ENCODE measurements at places on chromosomes 11 and 22.

DNA sequence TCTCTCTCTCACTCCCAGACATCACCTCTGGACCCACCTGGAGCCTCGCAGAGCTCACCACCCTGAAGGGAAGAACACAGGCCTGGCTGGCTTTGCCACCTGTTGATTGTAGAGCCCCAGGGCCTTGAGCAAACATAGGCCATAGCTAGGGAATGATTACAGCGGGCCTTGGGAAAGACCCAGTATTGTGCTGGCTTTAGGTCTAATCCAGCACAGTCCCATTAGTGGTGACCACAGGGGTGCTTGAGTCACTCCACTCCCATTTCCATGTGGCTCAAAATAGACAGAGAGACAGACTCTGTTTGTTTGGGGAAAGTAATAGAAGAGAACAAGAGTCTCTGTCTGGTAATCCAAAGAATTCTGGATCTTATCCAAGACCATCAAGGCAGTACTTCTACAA is 42.7 kb upstream of the FAM181B start:
- DNase-seq: no peak

DNA sequence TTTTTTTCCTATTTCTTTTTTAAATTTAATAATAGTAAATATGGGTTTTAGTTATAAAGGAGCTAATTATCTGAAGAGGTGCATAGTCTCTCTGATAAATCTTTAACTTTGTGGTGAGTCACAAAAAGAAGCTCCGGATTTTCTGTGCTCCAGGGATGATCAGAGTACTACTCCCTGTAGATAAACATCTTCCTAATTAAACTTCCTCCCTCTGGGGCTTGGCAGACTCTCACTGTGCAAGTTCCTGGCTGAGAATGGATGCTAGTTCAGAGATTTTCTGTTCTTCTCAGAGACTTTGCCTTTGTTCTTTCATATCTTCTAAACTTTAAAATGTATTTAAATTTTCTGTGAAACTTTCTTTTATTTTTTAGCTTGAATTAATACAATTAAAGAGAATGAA is at the start of gene OR10G7:
OR10G7 (minus strand) TSS at position 72 of the 400 bp plus-strand sequence. CDS start 2,324 bp downstream, outside the sequence.
- no peak for DNase-seq

DNA sequence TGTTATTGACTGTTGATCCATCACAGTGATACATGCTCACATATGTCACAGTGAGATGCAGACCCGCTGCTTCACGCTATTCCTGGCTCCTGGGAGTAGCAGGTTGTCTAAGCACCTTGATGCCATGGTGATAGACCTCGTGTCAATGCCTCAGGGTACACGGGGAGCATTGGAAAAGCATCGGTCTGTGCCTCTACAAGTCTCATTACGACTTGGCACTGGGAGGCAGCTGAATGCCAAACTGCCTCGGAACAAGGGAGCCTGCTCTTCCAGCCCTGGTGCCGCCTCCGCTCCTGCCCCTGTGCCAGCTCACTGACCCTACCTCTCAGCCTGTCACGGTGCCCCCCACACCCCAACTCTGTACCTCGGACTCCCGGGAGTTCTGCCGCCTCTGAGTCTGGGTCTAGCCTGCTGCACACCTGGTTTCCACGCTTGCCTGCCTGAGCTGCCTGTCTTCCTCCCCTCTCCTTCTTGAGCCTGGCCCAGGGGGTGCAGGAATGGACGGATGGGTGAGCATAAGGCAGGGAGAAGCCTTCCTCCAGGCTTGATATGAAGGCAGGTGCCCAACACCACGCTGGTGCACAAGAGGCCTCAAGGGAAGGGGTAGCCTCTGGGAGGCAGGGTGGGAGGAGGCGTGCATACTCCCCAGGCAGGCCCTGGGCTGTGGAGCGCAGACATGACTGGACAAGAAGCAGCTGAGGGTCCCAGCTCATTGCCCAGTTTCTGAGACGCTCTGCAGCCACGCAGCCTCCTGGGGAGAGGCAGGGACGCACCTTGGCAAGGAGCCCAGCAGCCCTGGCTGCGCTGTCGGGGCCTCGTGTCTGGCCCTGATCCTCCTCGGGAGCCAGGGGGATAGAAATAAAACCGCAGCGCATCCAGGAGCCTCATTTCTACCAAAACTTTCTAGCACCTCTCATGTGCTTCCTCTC is 1.8 kb upstream of the NFAM1 start:
- DNase-seq: peak; percentile 42

- DNase-seq: peak; percentile 51
Observed at GRCh38 chr22:46373921-46374662, 38.6 kb downstream of the TRMU start.

DNA sequence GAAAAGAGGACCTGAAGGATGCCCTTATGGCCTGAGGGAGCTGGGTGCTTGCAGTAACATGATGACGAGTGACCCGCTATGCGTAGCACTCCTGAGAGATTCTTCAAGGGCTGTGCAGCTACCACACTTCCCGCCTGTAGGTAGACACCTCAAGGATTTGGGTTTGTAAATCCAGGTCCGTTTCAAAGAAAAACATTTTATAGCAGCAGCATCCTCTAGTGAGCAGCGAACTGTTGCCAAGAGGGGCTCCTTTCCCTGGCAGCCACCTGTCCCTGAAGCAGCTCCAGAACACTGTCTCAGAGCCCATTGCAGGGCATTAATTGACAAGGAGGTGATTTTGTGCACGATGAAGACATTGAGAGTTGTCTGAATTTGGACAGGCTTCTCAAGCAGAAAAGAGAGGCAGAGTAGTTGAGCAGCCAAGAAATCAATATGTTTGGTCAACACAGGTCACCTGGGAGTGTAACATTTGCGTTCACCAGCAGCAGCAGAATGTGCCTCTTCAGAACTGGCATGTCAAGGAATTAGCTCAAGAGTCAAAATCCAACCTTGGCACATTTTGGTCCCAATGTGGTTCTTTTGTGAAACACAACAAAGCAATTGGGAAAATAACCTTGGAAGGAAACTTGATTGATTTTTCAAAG is 209.8 kb upstream of the MTNR1B start:
- DNase-seq: no peak

DNA sequence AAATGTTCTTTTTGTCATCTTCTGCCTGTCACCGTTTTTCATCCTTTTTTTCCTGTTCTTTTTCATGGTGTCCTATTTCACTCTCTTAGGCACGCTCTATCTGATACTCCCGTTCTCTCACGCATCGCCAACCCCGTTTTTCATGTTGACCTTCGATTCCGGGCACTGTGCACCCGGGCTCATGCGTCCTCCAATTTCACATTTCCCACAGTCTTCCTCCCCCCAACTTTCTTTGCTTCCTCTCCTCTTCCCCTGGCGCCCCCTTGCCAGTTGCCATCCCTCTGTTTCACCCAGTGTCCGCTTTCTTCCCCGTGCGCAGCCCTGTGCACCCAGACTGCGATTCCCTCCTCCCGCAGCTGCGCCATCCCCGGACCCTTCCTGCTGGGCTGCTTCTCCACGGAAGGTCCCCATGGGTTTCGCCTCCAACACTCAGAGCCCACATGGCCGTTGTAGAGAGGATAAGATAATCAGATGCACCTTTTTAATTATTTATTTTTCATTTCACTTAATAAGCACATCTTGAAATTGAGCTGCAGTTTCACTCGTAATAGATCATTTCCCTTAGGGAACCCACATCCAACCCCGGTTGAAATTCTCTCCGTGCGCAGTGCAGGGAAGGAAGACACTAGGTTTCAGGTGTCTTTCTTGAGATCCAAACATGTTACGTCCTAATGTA is 791.1 kb downstream of the NTM start:
- DNase-seq: peak; percentile 49

DNA sequence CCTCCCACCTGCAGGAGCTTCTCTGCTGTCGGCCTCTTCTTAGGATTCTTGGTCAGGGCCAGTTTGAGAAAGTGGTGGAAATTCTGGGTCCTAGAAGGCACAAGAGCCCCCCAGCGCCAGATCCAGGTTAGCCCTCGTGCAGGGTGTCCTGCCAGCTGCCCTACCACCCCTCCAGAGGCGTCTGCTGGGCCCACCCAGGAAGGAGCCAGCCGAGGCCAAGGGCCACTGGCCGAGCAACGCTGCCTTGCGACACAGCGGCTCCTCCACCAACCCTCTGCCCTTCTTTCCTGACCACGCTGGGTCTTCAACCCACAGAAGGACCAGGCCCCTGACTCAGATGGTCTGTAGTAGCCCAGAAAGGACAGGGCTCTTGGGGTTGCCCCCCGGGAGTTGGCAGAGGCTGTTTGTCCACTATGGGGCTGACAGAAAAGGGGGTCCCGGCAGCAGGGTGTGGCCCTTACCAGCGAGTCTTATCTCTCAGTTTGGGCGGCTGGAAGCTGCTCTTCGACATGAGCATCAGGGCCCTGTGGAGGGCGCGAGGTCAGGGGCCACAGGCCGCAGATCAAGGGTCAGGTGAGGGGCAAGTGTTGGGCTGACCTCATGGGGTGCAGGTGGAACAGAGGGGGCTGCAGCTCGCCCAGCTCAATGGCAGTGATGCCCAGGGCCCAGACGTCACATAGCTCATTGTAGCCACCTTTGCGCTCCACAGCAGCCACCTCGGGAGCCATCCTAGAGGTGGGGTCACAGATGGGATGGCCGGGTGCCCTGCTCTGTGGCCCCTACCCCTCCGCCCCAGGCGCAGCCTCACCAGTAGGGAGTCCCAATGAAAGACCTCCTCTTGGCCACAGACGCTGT is 2.5 kb downstream of the MAP4K2 start:
- no peak for DNase-seq

- DNase-seq: no peak
Observed at GRCh38 chr11:30653606-30654005, 67.5 kb upstream of the MPPED2 start.

DNA sequence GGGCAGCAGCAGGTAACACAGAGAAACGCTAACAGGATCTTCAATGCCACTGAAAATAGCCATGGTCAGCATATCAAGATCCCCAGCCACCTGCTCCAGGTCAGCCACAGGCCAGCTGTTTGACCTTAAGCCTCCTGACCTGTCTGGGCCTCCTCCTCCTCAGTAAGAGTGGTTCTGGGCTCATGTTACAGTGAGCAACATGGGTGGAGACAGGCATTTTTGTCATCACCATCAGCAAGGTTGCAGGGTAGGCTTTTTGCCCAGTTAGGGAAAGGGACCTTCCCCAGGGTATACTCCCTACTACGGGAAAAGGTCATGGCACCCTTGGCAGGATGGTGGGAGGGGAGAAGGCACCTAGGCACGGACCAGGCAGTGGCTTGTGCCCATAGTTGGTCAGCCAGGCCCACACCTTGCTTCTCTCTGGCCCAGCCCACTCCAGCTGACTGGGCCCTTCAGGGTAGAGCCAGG is 131.8 kb upstream of the PARVA start:
- no peak for DNase-seq

DNA sequence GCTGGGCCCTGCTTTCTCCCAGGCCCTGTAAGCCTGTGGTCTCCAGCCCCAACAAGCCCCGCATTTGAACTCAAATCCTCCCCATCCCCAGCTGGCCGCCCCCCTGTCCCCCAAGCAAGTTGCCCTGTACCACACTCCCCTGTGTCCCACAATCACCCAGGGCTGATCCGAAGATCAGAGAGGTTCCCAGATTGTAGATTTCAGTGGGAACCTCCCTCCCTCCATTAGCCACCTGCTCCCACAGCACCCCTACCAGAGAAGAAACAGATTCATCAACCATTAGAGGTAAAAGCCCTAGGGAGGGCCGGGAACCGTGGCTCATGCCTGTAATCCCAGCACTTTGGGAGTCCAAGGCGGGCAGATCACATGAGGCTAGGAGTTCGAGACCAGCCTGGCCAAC is 107.5 kb downstream of the FEZ1 start:
- DNase-seq: no peak

DNA sequence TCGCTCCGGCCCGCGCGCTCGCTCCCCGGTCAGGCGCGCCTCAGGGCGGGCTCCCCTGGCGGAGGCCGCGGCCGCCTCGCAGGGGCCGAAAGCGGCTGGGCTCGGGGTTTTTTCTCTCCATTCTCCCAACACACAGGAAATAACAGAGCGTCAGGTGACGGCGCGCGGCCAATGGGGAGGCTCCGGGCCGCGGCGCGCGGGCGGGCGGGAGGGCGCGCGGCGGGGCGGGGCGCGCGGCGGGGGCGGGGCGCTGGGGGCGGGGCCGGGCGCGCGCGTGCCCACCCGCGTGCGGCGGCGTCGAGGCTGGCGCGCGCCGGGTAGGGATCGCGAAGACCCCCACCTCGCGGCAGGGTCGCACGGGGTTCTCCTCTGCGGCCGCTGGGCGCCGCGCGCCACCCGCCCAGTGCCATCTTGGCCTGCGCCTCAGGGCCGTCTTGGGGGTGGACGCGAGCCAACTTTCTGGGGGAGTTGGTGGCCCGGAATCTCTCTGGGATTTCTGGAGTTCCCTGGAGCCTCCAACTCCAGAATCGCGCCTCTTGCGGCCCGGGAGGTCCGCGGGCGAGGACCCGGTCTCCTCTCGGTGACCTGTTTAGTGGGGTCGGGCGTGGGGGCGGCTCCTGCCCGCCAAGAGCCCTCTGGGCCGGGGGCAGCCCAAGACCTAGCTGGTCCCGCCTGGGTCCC is at the start of gene TCF20:
TCF20 (minus strand) TSS at position 144 of the 681 bp plus-strand sequence. CDS start 55,348 bp downstream, outside the sequence.
- DNase-seq: peak; percentile 73

DNA sequence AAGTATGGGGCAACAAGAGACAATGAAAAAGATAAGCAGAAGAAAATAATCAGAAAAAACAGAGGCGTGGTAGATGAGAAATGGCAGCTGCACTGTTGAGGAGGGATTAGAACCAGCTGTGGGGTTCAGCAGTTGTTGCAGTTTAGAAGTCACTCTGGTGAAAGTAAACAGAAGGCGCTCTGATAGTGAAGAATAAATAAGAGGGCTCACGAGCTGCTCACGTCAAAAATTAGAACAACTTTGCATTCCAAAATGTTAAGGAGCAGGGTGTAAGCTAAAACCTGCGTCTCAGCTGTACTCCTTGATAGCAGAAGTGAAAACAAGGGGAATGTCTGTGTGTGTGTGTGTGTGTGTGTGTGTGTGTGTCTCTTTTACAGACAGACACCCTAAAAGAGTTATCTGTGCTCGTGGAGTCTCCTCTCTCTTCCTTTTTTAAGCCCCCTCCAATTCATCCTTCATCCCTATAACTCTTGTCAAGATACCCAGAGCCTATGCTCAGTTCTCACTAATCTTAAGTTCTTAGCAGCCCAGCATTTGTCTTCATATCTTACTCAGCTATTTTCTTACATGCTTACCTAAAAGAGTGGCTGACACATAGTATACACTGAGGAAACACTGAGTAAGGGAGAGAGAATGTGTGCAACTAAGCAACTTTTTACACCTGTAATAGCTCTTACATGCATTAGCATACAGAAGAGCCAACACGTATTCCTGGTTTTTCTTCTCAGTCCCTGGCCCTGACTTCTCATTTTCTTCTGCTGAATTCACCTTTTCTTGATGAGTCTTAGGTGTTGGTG is 8.9 kb downstream of the TTC17 start:
- DNase-seq: no peak
